Activated T-helper 2 cell treated with anti-CD3 and anti-CD28 coated beads, Interferon-gamma antibody, Interleukin-2, Interleukin-4, amounts not matched to agents 10 μg/mL and 5 μg/mL and 100 μg/mL, durations not matched to agents 14 hours and 24 hours and 36 hours (primary cell): ENCODE measurements at places on chromosomes 2 and 18. TPM values are rescaled to one million over a fixed set of nuclear protein-coding genes. Genes with fewer than 3 reads are reported as not detected.

The ADD2 gene
- total RNA-seq = 3.1 and 3.2 TPM in 2 replicates

The STK11IP gene
- 32.5 and 38.1 TPM in 2 replicates for total RNA-seq

- no peak for DNase-seq
Measured at GRCh38 chr2:189302274-189302948, 122.8 kb upstream of the COL5A2 start.

GRCh38 chr2:25566694-25567093 is 106.7 kb downstream of the DTNB start:
- no peak for DNase-seq

- DNase-seq = no peak
Measured at GRCh38 chr2:3793249-3793648, 89.9 kb downstream of the DCDC2C start.

DNA sequence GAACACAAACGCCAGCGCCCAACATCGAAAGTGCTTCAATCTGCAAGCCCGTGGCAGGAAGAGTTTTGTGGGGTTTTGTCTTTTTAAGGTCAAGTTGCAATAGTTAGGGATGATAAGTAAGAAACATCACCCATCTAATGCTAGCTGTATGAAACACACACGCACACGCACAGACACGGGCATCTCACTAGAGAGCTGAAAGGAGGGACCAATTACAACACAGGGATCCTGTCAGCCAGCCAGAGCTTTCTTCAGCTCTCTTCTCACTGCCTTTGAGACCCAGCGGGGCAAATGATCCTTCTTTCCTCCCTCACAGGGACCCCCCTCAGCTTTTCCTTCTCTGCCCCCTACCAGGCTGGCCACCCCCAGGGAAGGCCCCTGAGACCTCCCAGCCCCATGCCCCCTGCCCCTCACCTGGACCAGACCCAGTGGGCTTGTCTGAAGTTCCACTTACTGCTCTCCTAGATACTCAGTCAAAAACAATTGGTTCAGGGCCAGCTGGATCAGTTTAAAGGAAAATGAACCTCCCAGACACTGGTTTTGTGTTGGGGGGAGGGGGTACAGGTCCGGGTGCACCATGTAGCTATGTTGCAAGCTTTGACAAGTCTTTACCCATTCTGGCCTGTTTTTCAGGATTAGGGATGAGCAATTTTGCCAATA is 17.9 kb downstream of the CYP26B1 start:
- no peak for DNase-seq

DNA sequence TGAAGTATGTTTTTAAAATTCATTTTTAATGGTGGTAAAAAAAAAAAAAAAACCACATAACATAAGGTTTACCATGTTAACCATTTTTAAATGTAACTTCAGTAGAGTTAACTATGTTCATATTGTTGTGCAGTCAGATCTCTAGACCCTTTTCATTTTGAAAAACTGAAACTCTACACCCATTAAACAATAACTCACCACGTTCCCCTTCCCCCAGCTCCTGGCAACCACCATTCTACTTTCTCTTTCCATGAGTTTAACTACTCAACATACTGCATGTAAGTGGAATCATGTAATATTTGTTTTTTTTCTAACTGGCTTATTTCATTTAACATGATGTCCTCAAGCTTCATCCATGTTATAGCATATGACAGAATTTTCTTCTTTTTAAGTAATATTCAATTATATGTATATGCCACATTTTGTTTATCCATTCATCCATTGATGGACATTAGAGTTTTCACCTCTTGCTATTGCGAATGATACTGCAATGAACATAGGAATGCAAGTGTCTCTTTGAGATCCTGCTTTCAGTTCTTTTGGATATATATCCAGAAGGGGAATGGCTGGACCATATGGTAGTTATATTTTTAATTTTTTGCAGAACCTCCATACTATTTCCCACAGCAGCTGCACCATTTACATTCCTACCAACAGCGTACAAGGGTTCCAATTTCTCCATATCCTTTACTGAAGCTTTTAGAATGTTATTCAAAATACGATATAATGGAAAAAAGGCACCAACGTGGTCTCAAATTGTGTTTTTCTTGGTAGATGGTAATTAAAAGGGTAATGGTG is 91.0 kb downstream of the SPTBN1 start:
- no peak for DNase-seq
